ENCODE measurements at places on chromosomes 11 and 22.

DNA sequence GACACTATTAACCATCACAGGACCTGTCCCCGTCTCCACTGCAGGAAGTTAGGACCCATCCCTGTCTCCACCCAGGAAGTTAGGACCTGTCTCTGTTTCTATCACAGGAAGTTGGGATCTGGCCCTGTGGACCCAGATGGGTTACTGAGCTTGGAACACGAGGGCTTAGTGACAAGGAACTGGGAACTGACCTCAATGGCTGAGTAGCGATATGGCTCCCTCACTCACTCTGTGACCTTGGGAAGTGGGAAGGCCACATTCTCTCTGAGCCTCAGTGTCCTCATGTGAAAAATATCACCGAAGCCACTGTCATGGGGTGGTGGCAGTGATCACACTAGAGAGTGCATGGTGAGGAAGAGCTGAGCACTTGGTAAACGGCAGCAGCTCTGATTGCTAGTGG, 59.4 kb downstream of the FBLN1 start:
- no peak for DNase-seq

GRCh38 chr11:101288392-101288791, 158.8 kb upstream of the PGR start:
- no peak for DNase-seq

- peak; percentile 37 for DNase-seq
Observed at GRCh38 chr11:126739499-126740145, 260.9 kb downstream of the KIRREL3 start.

DNA sequence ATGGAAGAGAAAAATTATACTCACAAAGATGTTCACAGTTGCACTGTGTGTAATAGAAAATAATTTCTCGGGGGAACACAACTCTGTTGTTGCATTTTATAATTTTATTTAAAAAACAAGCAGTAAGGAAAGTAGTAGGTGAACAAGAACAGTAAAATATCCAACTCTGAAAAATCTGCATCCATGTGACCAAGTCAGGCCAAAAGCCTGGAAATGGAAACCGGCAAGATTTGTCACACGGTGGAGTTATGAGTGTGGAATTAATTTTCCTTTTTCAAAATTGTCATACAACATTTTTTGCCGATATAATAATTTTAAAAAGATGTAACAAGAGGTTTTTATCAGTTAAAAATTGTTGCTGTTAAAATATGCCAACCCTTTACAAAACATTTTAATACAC, 1421.5 kb downstream of the BRD1 start:
- DNase-seq = no peak

DNA sequence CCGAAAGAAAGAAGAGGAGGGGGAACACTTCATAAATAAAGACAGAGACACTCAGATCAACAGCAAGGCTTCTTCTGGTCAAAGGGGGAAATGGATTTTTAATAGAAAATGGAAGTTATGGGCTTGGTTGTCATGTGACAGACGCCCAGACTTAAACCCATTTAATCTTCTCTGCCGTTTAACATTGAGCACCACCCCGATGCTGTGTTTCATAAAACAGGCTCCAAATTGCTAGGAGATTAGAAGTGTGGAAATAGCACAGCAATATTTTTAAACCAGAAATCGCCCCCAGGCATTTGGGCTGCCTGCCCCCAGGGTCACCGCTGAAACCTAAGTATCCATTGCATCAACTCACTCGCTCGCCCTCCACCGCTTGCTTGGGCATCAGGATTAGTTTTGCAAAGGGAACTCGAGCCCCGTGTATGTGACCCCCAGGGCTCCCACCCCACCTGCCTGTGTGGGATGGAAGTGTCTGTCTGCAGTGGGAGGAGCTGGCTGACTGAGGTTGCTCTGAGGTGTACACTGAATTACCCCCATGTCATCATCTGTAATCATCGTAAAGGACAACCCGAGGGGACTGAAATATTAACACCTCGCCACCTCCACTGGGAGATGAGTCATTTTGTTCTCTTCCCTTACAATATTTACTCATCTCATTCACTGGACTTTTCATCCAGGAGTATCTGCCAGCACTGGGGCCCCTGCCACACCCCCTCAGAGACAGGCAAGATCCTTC, 10.7 kb downstream of the DSCAML1 start:
- DNase-seq = no peak

DNA sequence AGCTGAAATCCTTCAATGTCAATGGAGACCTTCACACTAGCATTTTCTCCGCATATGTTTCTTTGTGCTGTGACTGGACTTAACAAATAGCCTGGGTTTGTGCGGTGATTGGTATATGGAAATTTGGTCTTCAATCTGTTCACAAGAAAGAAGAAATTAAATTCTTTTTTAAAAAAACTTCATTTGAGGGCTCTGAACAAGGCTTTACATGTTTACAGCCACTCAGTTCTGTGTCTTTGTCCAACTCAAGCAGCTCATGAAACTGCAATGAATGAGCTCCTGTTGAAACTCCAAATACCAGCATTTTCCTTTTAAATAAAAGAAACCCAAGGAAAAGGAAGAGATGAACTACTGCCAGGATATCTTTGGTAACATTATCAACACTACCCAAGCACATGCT, 57.3 kb downstream of the PIK3C2A start:
- no peak for DNase-seq

GRCh38 chr22:41263704-41264103, 22.3 kb downstream of the RANGAP1 start:
- no peak for DNase-seq

GRCh38 chr22:36360871-36361383, 26.8 kb downstream of the MYH9 start:
- DNase-seq = no peak

DNA sequence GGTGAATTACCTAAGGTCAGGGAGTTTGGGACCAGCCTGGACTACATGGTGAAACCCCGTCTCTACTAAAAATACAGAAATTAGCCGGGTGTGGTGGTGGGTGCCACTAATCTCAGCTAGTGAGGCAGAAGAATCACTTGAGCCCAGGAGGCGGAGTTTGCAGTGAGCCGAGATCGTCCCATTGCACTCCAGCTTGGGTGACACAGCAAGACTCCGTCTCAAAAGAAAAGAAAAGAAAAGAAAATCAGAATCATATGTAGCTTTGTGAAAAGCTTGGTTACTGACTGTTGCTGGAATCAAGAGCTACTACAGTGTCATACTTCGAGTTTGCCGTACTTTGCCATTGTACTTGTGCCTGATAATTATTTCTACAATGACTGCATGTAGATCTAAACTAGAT, 4.2 kb upstream of the TMEM135 start:
- DNase-seq = no peak

DNA sequence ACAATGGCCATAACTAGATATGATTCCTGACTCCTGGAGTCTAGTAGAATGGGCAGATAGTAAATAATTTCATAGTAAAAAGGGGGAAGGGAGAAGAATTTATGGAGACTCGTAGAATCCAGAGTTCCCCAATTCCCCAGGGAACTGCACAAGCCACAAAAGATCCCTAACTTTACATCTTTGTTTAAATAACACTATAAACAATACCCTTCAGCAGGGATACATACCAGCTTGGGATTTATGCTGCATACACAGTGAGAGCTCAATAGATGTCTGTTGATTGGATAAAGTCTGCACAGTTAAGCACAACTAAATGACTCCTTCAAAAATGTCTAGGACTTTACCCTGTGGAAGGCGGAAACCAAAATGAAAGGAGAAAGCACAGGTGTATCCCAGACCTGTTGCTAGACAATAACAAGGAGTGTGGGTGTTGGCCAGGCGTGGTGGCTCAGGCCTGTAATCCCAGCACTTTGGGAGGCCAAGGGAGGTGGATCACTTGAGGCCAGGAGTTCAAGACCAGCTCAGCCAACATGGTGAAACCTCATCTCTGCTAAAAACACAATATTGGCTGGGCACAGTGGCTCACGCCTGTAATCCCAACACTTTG, 6.8 kb downstream of the SLC35F2 start:
- DNase-seq = no peak

DNA sequence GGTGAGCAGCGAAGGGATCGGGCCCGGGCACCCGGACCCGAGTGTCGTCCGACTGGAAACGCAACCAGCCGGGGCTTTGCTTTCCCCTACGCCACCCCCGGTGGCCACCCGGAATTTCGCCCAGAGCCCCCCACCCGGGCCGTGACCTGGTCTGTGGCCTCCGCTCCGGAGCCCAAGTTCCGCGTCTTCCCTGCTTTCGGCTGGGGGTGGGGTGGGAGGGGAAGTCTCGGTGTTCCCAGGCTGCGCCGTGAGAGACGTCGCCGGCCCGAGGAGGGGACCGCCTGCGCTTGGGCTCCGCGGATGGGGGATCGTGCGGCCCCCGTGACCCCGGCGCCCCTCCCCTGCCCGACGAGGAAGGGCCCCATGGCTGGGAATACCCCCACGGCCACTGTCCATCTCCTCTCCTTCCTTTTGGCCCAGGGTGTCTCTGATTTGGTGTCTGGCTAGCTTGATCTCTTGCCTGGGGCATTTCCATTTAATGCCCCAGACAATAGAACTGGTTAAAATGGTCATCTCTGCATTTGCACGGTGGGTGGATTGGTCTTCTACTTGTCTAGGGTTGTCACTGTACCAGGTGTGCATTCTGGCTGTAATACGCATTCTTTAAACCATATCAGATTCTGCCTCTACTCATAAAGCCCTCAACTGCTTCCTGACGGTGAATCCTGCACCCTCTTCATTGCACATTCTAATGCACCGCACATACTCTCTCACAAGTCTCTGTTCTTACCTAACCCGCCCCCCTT, 789 bp downstream of the SIK2 start:
- no peak for DNase-seq

- DNase-seq = no peak
Observed at GRCh38 chr11:26286472-26287066, 45.4 kb upstream of the ANO3 start.

GRCh38 chr11:36455658-36456111, 54.4 kb downstream of the TRAF6 start:
- DNase-seq = peak; percentile 98

GRCh38 chr11:73950869-73951710, at the start of gene DNAJB13:
DNAJB13 (plus strand) TSS chr11:73951026; CDS start chr11:73951070, 44 bp downstream.
- no peak for DNase-seq

DNA sequence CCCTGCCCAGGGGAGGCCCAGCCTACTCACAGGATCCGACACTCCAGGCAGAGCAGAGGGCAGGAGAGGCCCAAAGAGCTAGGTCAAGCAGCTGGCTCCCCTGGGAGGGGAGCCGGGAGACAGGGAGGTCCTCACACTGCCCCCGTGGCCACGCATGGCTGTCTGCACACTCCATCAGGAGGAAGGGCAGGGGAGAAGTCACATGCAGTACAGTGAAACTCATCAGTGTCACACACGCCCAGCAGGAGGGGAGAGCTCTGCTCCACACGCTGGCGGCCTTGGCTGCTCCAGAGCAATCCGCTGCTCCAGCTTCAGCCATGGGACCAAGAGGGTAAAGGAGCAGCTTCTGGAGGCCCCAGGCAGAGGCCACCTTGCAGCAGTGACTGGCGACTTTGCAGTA, 14.3 kb downstream of the TCIRG1 start:
- DNase-seq = no peak

DNA sequence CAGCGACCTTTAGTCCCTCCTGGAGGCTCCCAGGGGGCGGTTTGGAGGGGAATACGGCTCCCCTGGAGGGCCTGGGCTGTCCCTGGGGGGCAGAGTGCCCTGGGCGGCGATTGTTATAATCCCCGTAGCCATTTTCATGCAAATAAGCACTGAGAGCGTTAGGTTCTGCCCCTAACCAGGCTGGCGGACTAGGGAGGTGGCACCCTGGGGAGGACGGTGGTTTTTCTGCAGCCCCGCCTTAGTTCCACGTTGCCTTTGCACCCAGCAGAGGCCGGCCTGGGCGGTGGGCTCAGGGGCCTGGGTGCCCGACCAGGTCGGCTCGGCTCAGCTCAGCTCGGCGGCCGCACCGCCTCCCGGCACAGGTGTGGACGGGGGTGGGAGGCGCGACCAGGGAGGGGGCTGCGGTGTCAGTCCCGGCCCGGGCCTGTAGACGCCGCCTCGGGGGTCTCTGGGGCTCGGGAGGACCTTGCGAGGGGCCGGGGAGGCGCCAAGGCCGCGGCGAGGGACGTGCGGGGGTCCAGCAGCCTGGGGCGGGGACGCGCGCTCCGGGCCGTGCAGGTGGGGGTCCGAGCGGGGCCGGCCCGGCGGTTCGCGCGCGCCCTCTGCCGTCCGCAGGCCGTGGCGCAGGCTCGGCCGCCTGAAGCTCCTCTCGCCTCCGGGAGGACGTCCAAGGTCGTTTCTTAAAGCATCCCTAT, 2.3 kb upstream of the DUSP8 start:
- no peak for DNase-seq

DNA sequence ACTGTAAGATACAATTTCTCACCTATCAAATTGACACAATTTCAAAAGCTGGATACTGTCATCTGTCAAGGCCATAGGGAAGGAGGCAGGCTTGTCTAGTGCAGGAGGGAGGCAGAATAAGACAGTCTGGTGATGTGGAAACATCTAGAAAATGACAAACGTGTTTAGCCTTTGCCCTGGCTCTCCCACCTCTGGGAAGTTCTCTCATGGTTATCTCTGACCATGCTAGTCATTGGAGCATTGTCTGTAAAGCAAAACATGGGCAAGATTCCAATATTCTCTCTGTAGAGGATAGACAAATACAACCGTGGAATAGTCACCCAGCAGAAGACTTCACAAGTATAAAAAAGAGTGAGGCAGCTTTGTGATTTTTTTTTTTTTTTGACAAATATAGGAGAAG, 9.1 kb upstream of the SERHL2 start:
- DNase-seq = no peak

DNA sequence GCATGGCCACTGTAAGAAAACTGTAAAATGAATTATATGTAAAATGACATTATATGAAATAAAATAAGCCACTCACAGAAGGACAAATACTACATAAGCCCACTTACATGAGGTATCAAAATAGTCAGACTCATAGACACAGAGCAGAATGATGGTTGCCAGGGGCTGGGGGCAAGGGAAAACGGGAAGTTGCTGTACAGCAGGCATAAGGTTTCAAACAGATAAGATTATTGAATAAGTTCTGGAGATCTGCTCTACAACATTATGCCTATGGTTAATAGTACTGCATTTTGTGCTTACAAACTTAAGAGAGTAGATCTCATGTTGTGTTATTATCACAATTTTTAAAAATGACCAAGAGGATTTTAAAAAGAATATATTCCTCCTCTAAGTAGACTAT, 32.7 kb upstream of the HEPHL1 start:
- no peak for DNase-seq

GRCh38 chr11:73288192-73288872, 16.2 kb downstream of the P2RY6 start:
- no peak for DNase-seq

DNA sequence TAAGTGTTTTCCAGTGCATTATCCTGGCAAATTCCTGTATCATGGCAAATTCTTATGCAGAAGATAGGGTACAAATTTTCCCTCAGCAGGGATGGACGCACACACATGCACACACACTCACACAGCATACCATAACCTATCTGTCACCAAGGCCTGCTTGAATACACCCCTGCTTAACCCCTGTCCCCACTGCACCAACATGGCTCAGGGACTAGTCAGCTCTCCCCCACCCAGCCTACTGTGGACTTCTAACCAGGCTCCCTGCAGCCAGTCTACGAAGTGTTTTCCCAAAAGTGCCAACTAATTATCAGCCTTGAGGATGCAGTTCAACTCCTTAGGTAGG, 63.1 kb downstream of the RAB30 start:
- DNase-seq = no peak
